Skeletal muscle cell (primary cell): ENCODE measurements at places on chromosomes 6 and 20.

DNA sequence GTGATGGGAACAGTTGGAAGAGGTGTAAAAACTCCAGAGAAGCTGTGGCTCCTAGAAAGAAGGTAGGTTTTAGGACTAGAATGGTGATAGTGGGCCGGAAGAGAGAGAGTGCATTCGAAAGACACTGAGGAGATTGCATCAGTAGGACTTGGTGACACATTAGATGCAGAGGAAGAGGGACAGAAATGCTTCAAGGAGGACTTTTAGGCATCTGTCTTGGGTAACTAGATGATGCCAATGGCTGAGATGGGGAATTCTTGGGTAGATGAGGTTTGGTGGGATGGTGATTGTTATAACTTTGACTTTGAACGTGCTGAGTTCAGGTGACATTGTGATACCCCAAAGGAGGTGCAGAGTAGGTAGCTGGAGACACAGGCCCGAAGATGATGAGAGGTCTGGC, 196.5 kb downstream of the GMPR start:
- DNase-seq = no peak

GRCh38 chr6:127966616-127967015, 65.8 kb upstream of the THEMIS start:
- no peak for DNase-seq

DNA sequence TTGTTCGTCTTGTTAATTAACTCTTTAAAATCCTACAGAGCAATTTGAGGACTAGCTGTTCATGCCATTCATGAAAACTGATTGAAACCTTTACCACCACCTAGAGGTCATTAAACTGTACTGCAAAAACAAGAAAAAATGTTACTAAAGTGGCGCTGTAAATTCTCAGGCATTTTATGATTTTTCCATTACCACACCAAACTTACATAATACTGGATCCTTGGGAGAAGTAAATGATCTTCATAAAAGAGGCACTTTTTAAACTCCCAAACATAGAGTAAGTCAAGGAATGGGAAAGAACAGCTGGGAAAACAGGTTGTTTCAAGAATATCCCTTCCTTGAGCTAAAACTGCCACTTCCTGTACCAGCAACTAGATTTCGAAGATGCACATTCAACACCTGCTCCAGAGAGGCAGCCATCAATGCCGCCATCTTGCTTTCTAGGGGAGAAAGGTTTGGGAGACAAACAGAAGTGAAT, 54.3 kb downstream of the MYLIP start:
- peak; percentile 14 for DNase-seq

DNA sequence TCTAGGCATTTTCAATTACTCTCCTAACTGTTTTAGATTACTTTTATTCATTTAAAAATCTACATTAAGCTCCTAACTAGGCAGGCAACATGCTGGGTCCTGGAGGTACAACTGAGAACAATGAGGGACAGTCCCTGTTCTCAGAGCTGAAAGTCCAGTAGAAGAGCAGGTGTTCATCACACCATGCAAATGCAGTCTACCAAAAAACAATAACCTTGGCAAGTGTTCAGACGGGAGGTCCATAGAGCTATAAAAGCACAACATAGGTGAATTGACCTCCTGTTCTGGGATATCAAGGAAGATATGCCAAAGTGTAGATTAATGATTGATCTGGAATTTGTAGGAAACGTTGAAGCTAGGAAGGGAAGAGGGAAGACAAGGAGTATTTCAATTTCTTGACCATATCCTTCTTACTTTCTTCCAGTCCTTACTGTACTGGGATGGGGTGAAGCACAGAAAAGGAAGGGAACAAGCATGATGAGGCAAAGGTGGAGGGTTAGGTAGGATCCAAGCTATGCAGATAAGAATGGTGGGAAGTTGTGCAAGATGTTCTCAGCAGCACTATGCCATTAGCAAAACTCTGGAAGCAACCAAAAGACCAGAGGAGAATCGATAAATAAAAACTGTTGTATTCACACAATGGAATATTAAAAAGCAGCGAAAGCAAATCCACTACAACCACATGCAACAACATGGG, 485.7 kb upstream of the JARID2 start:
- no peak for DNase-seq

DNA sequence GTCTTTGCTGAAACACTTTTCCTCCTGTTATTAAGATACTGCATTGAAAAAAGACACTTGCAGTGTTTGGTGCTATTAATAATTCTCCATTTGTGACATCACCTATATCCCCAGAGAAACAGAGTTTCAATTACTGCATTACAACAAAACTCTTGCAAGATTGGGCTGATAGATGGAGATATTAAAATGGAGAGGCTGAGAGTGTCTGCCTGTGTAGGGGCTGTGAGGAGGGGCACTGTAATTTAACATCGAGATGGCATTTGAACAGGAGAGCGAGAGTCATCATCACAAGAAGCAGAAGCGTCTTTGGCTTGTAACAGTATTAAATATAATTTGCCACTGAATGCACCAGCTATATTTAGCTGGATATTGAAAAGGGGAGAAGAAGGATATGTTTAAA, 316.5 kb downstream of the CDH26 start:
- DNase-seq = no peak

DNA sequence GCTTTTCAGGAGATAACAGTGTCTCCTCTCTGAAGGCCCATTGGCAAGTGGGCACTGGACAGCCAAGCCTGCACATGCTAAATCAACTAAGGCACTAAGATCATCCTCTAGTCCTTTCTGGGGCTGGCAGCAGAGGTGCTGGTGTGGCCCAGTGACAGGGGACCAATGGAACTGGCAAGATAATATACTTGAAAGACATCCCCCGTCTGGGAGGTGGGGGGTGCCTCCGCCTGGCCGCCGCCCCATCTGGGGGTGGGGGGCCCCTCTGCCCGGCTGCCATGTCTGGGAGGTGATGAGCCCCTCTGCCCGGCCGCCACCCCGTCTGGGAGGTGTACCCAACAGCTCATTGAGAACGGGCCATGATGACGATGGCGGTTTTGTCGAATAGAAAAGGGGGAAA, 223.3 kb downstream of the UNC5CL start:
- DNase-seq = no peak

DNA sequence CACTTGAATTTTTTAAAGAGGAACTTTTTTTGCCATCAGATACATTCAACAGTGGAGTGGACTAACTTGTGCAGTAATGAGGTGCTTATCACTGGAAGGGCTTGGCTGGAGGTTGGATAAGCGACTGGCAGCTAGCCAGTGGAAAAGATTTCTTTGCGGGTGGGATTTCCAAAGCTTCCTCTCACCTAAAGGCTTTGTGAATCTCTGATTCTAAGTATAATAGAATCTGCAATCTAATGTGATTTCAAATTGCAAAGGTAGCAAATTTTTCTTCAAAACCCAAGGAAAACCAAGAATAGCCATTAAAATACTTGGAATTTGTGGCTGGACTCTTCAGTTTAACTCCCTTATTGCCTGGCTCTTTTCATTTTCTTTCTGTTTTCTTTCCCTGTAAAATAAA, 460.4 kb upstream of the MARCKS start:
- no peak for DNase-seq

GRCh38 chr20:47662483-47663353, 122.6 kb downstream of the SULF2 start:
- DNase-seq = no peak
